ENCODE measurements at places on chromosomes 12 and 14. TPM values are rescaled to one million over a fixed set of nuclear protein-coding genes. Genes with fewer than 3 reads are reported as not detected.

GRCh38 chr12:15721316-15722115, 67.7 kb downstream of the EPS8 start:
- H3K4me3 ChIP-seq: peak overlapping the region; percentile 45
- peaks cover 88% of the 10 kb centered on the region for H3K4me1 ChIP-seq
- H3K27ac ChIP-seq: peak overlapping the region; percentile 93

DNA sequence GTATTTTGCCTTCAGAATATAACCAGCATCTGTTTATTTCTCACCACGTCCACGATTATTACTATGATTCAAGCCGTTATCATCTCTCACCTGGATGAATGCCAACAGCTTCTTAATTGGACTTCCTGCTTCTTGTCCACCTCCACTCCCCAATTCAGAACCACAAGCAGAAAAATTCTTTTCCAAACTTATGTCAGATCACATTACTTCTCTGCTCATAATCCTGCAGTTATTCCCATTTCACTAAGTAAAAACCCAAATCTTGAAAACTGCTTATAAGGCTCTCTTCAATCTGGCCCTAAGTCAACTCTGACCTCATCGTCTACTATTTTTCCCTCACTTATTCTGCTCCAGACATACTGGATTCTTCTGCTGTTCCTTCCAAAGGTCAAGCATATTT, 2.0 kb downstream of the CRY1 start:
- peaks cover 10% of the 10 kb centered on the region for H3K4me1 ChIP-seq
- H3K4me3 ChIP-seq: no peak overlapping the region
- no peak overlapping the region for H3K27ac ChIP-seq

DNA sequence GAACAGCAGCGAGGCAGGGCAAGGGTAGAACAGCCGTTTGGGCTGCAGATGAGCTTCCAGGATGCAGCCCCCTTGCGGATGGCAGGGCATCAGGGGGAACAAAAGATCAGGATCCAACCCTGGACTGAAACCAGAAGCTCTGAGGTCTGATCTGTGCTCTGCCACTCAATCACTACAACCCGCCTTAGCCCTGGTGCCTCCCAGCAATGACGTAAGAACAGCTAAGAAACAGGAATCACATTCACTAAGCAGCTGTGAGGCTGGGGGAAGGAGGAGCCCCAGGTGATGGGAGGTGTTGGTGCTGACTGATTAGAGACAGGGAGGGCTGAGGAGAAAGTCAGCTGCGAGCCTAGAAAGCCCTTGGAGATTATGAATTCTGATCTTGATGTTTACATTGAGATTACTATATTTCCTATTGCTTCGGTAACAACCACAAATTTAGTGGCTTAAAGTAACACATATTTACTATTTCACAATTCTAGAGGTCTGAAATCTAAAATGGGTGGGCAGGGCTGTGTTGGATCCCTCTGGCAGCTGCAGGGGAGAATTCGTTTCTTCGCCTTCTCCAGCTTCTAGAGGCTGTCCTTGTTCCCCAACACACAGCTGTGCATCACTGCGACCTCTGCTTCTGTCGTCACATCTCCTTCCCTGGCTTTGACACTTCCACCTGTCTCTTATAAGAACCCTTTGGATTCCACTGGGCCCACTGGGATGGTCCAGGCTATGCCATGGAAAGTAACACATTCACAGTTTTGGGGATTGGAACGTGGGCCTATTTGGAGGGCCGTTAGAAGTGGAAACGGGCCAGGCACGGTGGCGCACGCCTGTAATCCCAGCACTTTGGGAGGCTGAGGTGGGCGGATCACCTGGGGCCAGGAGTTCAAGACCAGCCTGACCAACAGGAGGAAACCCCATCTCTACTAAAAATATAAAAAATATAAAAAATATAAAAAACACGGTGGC, 6.1 kb upstream of the CD9 start:
- H3K36me3 ChIP-seq: no peaks in the 10 kb centered on the region
- H3K27ac ChIP-seq: no peak overlapping the region
- peaks cover 2% of the 10 kb centered on the region for H3K27me3 ChIP-seq
- no peak for DNase-seq
- H3K4me3 ChIP-seq: no peak overlapping the region

DNA sequence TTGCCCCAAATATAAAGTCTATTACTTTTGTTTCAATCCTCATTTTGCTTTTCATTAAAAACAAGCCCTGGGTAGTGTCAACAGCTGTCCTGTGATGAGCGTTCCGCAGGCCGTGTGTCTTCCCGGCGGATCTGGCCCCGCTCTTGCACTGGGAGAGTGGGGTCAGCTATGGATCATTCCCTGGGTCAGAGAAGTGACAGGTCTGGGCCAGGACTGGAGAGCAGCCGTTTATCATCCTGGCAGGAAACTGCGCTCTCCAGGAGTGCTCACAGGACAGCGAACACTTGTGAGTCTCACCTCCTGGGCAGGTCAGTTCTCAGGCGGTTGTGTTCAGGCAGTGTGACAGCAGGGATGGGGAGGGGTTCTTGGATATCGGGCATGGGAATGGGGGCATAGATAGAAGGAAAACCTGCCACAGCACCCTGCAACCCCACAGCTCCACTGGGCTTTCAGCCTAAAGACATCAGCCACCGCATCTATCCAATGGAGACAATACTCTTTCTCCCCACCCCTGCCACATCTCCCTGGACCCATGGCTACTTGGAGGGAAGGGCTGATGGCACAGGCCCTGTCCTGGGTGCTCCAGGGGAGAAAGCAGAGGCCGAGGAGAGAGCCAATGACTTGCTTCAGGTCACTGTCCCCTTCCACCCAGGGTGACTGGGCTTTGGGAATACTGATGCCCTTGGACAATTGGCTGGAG, 47.8 kb upstream of the CHGA start:
- H3K27ac ChIP-seq: no peak overlapping the region
- no peak for DNase-seq
- peaks cover 2% of the 10 kb centered on the region for H3K4me1 ChIP-seq
- H3K27me3 ChIP-seq: peaks cover 51% of the 10 kb centered on the region

- no peaks in the 10 kb centered on the region for H3K36me3 ChIP-seq
- no peaks in the 10 kb centered on the region for H3K27me3 ChIP-seq
- no peak overlapping the region for H3K27ac ChIP-seq
- H3K4me3 ChIP-seq: no peak overlapping the region
These were observed 29.0 kb downstream of the RTL1 start for GRCh38 chr14:100874411-100875091.

GRCh38 chr12:2580821-2581220, 213.9 kb upstream of the FKBP4 start:
- H3K4me1 ChIP-seq: peaks cover 10% of the 10 kb centered on the region
- no peaks in the 10 kb centered on the region for H3K27me3 ChIP-seq
- H3K36me3 ChIP-seq: peaks cover 35% of the 10 kb centered on the region
- H3K4me3 ChIP-seq: no peak overlapping the region
- DNase-seq: no peak
- no peak overlapping the region for H3K27ac ChIP-seq

GRCh38 chr14:99174081-99174769, 97.8 kb downstream of the BCL11B start:
- no peaks in the 10 kb centered on the region for H3K4me1 ChIP-seq
- no peaks in the 10 kb centered on the region for H3K36me3 ChIP-seq
- DNase-seq: no peak

- H3K36me3 ChIP-seq: no peaks in the 10 kb centered on the region
- H3K4me3 ChIP-seq: peak overlapping the region; percentile 11
- H3K4me1 ChIP-seq: peaks cover 29% of the 10 kb centered on the region
These were observed 148.4 kb downstream of the CHST11 start for GRCh38 chr12:104604995-104605675.

- H3K27ac ChIP-seq: no peak overlapping the region
- no peak for DNase-seq
- no peaks in the 10 kb centered on the region for H3K4me1 ChIP-seq
- H3K27me3 ChIP-seq: peaks cover 13% of the 10 kb centered on the region
- H3K36me3 ChIP-seq: no peaks in the 10 kb centered on the region
These were observed 216.9 kb downstream of the NTF3 start for GRCh38 chr12:5648692-5649359.

- DNase-seq: no peak
- no peaks in the 10 kb centered on the region for H3K4me1 ChIP-seq
- no peaks in the 10 kb centered on the region for H3K36me3 ChIP-seq
- no peak overlapping the region for H3K4me3 ChIP-seq
These were observed 667.8 kb downstream of the NOVA1 start for GRCh38 chr14:25929881-25930615.

DNA sequence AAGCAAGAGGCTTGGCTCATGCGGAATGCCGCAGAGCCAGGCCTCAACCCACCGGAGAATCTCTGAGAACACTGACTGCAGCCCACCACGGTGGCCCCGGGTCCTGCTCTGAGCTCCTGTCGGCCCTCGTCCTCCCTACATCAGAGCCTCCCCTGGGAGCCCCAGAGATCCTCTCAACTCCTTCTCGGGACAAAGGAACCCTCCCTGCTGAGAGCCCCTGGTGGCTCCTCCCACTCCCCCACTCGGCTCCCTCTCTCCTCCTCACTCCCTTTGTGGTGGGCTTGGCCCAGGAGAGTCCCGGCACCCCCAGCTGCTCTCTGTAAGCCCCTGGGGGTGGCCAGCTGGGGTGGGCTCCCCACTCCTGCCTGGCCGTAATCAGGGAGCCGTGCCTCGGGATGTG, 11.1 kb upstream of the INF2 start:
- no peak for DNase-seq
- H3K36me3 ChIP-seq: no peaks in the 10 kb centered on the region
- H3K4me3 ChIP-seq: peak overlapping the region; percentile 71
- no peaks in the 10 kb centered on the region for H3K27me3 ChIP-seq
- peaks cover 58% of the 10 kb centered on the region for H3K4me1 ChIP-seq

- peaks cover 16% of the 10 kb centered on the region for H3K4me1 ChIP-seq
- H3K27me3 ChIP-seq: no peaks in the 10 kb centered on the region
- no peaks in the 10 kb centered on the region for H3K36me3 ChIP-seq
- no peak overlapping the region for H3K27ac ChIP-seq
These were observed 217.3 kb downstream of the ADGRD1 start for GRCh38 chr12:131171029-131171428.

DNA sequence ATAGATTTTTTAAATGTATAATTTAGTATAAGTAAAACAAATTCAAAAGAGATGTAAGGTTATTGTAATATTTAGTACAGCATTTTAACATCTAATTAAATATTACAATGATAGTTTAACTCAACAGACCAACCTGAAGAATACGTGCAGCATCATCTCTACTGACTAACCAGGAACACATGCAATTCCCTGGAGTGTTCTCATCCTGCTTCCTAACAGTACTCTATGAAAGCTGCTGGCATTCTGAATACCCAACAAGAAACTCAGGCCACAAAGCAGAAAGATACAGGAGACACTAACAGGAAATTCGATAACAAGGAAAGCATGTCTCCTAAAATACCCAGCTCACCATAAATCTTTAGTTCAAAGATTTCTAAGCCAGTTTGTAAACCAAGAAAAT, 58.3 kb downstream of the CEP83 start:
- no peaks in the 10 kb centered on the region for H3K27me3 ChIP-seq
- peaks cover 10% of the 10 kb centered on the region for H3K4me1 ChIP-seq
- no peak overlapping the region for H3K4me3 ChIP-seq
- H3K27ac ChIP-seq: no peak overlapping the region
- H3K36me3 ChIP-seq: peaks cover 15% of the 10 kb centered on the region
- DNase-seq: no peak

GRCh38 chr12:89950421-89950820, 241.8 kb upstream of the ATP2B1 start:
- DNase-seq: no peak
- H3K4me1 ChIP-seq: peaks cover 45% of the 10 kb centered on the region
- no peak overlapping the region for H3K4me3 ChIP-seq
- H3K36me3 ChIP-seq: no peaks in the 10 kb centered on the region
- no peaks in the 10 kb centered on the region for H3K27me3 ChIP-seq
- H3K27ac ChIP-seq: no peak overlapping the region

DNA sequence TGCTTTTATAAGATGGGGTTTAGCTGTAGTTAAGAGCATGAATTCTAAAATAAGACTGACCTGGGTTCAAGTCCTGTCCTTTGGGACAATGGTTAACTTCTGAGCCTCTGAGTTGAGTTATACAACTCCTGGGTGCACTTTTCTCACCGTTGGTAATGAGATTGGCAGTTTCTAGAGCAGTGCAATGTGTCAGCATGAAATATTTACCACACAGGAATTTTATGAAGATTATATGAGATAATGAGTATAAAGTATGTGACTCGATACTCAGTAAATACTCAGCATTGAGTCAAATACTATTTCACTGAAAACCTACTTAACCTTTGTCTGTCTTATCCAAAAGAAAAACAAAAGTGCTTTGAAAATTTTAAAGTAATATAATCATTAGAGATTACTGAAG, 214.2 kb downstream of the CPNE8 start:
- H3K36me3 ChIP-seq: peaks cover 3% of the 10 kb centered on the region
- H3K4me1 ChIP-seq: peaks cover 3% of the 10 kb centered on the region
- DNase-seq: no peak
- H3K4me3 ChIP-seq: no peak overlapping the region

DNA sequence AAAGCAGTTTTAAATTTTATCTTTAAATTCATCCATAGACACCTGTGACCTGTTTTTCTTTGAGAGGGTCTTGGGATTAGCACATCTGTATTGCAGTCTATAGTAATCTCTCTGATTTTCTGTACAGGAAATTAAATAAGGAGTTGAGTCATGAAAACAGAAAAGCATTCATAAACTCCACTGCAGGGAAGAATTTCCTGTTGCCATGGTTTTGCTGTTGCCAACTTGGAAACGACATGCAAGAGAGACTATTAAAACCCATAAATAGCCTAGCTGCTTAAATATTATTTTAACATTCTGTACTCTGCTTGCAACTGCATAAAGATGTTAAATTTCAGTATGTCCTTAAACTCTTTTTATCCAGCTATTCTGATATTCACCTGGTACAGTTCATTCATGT, 281.0 kb upstream of the RGS6 start:
- peak overlapping the region; percentile 84 for H3K27ac ChIP-seq
- H3K36me3 ChIP-seq: peaks cover 29% of the 10 kb centered on the region
- peak overlapping the region; percentile 15 for H3K4me3 ChIP-seq
- H3K27me3 ChIP-seq: no peaks in the 10 kb centered on the region

DNA sequence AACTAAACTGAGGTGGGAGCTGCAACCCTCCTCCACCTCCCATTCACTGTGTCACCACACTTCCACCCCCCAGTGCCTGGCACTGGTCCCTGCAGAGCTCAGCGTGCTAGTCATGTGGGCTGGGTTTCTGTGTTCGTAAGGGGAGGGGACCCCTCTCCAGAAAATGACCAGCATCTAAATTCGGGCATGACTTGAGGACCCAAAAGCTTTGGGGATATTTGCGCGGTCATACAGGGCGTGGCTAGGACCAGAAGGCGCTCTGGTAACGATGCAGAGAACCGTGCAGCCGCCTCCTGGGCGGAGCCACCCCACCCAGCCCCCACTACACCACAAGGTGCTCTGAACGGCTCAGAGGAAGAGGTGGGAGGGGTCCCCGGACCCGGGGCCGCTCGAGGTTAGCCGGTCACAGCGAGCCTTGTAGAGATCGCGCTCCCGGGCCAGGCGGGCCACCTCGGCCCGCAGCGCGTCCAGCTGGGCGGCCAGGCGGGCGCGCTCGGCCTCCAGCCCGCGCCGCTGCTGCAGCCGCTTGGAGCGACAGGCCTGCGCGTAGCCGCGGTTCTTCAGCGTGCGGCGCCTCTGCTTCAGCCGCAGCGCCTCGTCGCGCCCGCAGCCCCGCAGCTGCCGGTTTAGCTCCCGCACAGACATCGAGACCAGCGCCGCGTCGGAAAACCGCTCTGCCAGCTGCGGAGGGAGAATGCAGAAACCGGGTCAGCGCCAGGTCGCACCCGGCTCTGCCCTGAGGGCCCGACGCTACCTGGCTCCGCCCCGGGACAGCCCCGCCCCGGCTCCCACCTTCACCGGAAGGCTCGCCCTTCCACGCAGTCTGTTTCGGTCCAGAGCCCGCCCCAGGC, 9.8 kb downstream of the CPNE6 start:
- H3K4me3 ChIP-seq: peak overlapping the region; percentile 68
- no peak for DNase-seq
- H3K27me3 ChIP-seq: peaks cover 52% of the 10 kb centered on the region
- no peak overlapping the region for H3K27ac ChIP-seq

The CMTM5 gene
- not detected for total RNA-seq

The PLA2G1B gene
- 1.2 TPM for total RNA-seq

The AKAP5 gene
- 3.4 TPM for total RNA-seq

The KRT80 gene
- 9.2 TPM for total RNA-seq

The TMEM30B gene
- total RNA-seq: 1.2 TPM

The TPI1 gene
- total RNA-seq: 415 TPM

The GLI1 gene
- 7.7 TPM for total RNA-seq

The PLD4 gene
- total RNA-seq: 0.18 TPM

The ARG2 gene
- total RNA-seq: 4.2 TPM

Data from osteocyte (in vitro differentiated cells).